ENCODE measurements at places on chromosomes 11 and 22.

GRCh38 chr11:67252831-67253239 is 13.4 kb upstream of the GRK2 start:
- DNase-seq: no peak

DNA sequence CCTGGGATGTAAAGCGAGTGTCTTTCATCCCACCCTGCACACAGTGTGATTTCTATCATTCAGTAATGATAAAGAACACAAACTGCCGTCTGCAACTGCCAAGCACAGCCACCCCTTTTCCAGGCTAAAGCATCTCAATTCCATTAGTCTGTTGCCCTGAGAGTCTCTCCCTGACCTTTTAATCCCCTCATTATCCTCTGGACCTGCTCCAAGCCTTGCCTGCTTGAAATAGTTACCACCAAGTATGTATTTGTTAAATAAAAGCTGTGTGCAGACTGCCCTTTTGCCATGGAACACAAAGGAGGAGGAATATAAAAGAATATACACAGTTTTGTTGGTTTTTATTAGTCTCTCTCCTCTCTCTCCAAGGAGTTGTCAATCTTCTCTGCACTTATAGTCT is 13.0 kb downstream of the GRAP2 start:
- no peak for DNase-seq

DNA sequence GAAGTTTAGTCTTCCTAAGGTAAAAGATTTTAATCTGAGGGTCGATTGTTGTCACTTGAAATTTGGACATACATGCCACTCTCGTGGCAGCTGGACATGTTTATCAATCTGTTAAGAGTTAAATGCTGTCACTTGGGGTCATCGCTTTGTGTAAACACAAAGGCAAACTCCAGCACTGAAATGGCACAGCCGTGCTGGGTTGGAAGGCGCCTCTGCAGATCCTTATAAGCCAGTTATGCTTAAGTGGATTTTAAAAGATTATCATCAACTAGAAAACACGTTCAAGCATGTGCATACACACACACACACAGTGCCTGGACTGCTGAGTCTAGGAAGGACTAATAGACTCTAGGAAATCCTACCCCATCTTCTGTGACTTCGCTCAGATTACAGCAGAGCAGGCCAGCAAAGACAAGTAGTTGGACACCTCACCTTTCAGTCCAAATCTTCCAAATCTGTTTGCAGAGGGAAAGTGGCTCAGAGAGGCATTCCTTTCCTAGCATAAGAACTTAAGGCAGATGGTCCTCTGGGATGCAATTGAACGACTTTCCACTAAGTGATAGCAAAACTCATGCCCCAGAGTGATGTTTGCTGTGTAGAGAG is 83.7 kb downstream of the CACNG2 start:
- no peak for DNase-seq

- DNase-seq: no peak
Observed at GRCh38 chr22:33741025-33741424, 179.3 kb downstream of the LARGE1 start.

GRCh38 chr11:47611348-47611794 is 17.2 kb upstream of the C1QTNF4 start:
- DNase-seq: no peak

DNA sequence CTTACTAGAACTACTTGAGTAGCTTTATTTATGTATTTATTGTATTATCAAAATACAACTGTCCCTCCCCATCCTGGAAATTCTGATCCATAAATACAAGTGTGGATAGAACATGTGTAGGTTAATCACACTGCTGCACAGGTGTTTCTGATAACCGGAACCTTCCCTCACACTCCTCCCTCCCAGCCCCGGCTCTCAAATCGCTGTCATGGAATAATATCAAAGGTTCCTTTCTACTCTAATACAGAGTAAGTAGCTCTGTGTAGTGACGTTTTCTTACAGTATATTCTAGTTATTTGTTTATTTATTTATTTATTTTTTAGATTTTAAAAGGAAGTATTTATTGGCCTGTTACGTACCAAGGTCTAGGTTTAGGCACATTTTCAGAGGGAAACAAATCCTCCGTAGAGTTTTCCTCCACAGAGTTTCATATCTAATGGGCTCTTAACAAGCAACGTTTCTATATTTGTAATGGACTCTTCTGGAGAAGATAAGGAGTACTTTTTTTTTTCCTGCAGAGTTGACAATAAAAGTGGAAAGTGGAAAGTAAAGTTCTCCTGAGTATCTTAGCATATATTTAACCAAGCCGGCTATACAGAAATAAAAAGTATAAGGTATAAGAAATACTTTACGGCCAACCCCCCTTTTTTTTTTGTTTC is 129.0 kb upstream of the CARD18 start:
- DNase-seq: no peak
